ENCODE measurements at places on chromosomes 7 and 10.

- DNase-seq, result no peak
Observed at GRCh38 chr7:159056737-159057136, 87.9 kb downstream of the VIPR2 start.

DNA sequence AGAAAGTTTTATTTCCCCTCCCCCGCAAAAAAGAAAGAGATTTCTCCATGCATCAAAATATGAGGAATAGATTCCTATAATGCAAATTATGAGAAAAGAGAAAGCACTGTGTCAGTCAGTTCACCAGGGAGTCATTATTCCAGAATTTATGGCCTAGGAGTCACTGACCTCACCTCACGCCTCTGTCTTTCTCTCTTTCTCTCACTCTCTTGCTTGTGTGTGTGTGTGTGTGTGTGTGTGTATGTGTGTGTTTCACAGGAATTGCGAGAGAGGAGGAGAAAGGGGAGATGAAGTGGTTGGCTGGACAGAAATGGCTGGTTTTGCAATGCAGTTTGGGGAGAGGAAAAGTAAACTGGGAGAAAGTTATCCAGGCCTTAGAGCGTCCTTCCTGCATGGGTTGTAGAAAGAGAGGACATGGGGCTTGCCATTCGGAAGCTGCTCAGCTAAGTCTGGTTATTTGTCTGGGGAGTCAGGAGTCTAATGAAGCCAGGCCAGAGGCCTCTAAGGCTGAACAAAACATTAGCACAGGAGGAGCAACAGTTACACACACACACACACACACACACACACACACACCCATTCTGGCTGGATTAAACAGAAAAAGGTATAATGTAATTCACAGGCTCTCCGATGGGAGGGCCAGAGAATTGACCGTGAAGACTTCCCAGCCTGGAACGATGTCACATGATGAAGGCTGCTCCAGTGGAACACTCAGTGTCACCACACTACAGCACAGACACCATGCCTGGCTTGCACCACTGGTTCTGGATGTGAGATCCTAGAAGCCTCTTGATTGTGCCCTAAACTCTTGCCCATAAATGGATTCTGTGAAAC, 12.8 kb upstream of the FFAR4 start:
- DNase-seq, result no peak

DNA sequence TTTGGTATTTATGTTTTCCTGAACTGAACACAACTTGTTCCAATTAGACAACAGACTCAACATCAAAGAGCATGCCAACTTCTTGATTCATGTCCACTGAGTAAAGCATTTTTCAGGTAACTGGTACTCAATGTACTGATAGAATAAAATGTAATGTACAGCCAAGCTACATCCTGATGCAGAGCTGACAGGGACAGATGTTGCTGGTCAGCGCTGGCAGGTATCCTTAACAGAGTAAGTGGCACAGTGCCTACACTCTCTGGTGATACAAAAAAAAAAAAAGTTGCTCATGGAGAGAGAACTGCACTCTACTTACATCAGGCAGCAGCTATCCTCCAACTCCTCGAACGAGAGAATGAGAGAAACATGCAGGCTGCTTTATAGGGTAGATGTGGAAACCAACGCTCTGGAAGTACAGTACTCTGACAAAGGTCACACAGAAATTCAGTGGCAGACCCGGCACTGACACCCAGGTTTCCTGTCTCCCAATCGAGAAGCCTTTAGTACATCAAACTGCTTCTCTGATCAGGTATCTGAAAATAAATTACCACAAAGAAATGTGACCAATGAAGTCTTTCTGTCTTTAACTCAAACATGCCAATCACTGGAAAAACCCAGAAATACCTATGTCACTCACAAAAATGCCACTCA, 4.6 kb downstream of the ITGB1 start:
- no peak for DNase-seq

DNA sequence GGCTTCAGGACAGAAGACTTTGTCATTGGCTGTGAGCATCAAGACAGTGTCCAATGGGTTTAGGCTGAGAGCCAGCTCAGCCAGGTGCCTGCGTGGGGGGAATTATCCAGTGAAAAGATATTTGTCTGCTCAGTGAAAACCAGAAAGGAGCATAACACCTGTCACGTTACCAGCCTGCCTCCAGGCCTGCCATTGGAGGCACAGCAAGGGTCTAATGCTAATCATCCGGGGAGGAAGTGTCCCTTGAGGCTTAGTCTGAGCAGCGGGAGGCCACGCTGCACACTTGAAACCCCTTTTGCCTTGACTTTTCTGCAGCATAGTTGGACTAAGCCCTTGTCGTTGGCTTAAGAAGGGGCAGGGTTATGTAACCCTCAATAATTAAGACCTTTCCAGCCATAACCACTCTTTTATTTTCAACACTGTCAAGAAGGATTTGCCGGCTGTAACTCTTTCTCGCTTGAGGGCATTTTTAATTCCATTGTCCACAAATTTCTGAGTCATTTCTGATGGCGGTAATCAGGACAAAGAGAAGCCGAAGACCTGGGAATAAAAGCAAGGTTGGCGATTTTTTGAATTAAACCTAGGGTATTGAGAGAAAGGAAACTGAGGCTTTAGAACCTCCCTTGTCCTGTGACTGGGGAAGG, 639.6 kb upstream of the FOXK1 start:
- DNase-seq, result no peak

- no peak for DNase-seq
Observed at GRCh38 chr10:119412244-119413092, 130.1 kb downstream of the RGS10 start.

- DNase-seq, result no peak
Observed at GRCh38 chr10:128642023-128642422, 515.8 kb upstream of the MKI67 start.

DNA sequence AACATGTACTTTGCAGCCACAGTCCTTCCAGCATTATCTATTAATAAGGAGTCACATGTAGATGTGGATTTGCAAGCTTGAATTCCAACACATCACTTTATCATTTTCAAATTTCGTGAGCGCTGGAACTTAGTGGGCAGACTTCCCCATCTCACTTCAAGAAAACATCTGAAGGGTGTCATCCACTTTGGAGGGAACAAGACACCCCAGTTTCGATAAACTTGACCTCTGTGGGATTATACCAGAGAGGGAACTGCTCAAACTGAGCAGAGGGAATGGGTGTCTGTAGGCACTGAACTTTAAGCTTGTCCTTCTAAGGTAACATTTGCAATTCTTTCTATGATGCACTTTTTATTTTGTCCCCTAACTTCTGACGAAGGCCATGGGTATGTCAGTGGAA, 27.5 kb downstream of the ADRB1 start:
- DNase-seq, result no peak

- no peak for DNase-seq
Observed at GRCh38 chr10:99524050-99524666, 8.6 kb upstream of the NKX2-3 start.

GRCh38 chr10:51001587-51001986, 72.7 kb upstream of the PRKG1 start:
- no peak for DNase-seq

GRCh38 chr10:110978204-110978603, 58.8 kb downstream of the SHOC2 start:
- DNase-seq, result no peak

Data from activated CD4-positive, CD25-positive, alpha-beta regulatory T cell (primary cell).